ENCODE measurements at places on chromosomes 5 and 9. TPM values are rescaled to one million over a fixed set of nuclear protein-coding genes. Genes with fewer than 3 reads are reported as not detected.

PCDHGC4 gene
- 0.57 TPM for total RNA-seq

IL9 gene
- not detected for total RNA-seq

RXRA gene
- total RNA-seq, result 31.6 TPM

ABLIM3 gene
- total RNA-seq, result 12.9 TPM

PLK2 gene
- 258 TPM for total RNA-seq

FLT4 gene
- total RNA-seq, result 0.44 TPM

TMEM171 gene
- 2.1 TPM for total RNA-seq

PCDHA13 gene
- total RNA-seq, result 1.0 TPM

FAM200C gene
- total RNA-seq, result 3.0 TPM

ABO gene
- 0.10 TPM for total RNA-seq

NFX1 gene
- 38.1 TPM for total RNA-seq

LTC4S gene
- 0.69 TPM for total RNA-seq

ZNF367 gene
- 12.4 TPM for total RNA-seq

PPP1R2B gene
- 0.10 TPM for total RNA-seq

All from Panc1 (cell line).